ENCODE measurements at places on chromosomes 3 and 15.
A peak's percentile ranks its signal among the peaks of the same experiment; 100 is the strongest.

DNA sequence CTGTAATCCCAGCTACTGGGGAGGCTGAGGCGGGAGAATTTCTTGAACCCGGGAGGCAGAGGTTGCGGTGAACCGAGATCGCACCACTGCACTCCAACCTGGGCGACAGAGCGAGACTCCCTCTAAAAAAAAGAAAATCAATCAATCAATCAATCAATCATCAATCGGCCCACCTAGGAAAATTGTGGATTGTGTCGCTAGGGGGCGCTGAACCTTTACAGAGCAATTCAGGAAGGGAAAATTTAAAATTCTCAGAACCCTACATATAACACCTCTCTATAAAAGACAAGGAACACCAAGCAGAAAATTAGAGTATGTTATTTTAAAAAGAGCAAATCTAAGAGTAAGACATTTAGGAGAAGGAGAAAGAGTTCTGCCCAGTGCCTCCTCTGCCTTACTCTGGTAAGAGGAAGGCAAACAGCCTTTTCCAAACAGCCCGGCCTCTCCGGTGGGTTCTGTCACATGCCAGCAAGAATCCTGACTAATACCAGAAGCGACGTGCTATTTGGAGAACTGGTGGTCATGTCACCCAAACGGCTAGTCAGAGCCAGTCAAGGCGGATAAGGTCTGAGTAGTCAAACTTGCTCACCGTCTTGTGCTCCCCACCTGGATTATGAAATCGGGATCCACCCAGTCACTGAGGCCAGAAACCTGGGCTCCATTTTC is 22.3 kb upstream of the SMCO1 start:
- peak; percentile 78 for DNase-seq

DNA sequence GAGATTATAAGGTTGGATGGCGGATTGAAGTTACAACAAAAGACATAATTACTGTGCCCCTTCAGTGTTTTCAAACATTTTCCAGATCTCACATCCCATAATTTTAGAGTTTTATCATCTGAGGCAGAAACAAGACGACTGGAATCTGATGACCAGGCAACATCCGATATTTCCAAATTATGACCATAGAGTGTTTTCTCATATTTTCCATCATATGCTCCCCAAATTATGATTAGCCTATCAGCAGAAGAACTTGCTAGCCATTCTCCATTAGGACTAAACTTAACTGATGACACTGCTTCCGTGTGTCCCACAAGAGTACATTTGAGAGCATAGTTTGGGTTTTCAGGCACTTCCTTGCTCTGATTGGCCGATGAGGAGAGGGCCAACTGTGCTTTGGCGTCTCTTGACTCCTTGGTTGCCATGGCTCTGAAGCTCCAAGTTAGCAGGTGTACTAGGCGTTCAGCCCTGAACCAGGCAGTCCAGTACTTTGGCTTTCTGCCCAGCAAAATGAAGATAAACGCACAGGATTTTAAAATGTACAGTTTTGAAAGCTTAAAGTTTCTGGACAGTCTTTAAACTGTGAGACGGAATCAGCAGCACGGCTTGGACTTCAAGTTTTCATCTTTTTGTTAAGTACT is 638 bp downstream of the WDR5B start:
- peak; percentile 15 for DNase-seq

DNA sequence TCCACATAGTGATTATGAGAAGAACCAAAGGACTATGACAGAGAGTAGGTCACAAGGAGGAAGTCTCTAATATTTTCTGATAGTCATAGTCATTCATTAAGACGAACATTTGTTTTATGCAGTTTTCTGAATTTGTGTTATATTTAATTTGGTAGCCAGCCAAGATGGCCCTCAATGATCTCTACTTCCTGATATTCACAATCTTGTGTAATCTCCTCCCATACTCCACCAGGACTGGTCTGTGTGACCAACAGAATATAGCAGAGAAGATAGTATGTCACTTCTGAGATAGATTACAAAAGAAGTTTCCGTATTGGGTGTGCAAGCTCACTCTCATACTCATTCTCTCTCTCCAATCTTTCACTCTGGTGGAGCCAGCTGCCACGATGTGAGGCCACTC is 30.8 kb downstream of the HLTF start:
- no peak for DNase-seq

- no peak for DNase-seq
These were observed 51.0 kb upstream of the ATOSA start for GRCh38 chr15:52730173-52730572.

DNA sequence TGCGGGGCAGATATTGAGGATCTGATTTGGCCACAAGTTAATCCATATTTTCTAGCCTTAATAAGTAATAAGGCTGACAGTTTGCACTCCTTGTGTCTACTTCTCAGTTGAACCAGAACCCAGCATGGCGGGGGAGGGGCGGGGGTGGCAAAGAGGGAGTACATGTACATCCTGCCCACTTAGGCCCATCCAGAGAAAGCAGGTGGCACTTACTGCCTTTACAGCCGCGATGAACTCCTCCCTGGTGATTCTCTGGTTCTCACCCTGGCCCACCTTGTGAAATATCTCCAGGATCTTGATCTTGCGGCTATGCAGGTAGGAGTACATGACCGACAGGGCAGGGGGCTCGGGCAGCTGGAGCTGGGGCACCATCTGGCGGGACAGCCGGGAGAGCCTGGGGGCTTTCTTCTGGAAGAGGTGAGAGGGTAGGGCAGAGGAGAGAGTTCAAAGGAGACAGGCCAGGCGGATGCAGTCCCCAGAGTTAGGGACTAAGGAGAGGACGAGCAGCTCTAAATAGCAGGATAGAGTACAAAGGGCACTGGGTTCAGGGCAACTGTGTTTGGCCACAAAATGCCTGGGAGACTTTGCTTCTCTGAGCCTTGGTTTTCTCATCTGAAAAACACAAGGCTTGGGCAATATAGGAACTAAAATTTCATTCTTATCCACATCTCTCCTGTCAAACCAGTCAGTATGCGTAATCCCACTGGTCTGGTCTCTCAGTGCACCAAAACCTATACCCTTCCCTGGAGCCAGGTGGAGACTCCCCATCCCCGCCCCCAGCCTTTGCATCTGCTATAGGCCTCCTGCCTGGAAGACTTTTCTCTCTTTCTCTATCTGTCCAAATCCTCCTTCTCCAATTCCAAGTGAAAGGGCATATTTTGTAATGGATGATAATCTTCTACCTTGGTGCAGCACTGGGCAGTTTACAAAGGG is 10.1 kb downstream of the EFCAB12 start:
- no peak for DNase-seq

DNA sequence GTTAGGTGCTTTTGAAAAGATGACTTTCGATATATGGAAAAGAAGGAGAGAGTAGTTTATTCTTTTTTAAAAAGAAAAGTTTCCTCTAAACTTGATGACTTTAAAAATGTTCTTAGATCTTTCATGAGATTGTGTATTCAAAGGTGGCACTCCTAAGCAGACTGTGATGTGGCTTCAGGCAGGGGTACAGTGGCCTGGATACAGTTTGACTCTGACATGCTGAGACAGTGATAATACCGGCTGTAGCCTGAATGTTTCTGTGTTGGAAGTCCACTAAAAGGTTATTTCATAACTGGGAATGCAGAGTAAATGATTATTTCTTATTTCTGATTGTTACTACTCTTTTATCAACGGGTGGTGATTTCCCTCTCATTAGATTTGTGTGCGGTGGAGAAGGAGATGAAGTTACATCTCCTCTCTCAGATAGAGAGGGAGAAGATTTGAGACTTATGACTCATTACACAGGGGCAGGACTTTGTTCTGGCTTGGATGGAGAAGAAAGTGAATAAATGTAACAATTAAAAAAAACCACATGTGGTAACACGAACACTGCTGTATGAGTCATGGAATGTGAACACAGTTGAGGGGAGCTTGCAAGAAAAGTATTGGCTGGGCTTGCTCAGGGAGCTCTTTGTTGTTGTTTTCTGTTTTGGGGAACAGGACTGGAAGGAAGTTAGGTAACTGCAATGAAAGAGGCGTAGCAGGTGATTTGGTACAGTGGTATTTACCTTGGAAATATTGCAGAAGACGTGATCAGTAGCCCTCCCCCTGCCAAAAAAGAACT is 21.6 kb downstream of the SPTSSB start:
- DNase-seq, result no peak

DNA sequence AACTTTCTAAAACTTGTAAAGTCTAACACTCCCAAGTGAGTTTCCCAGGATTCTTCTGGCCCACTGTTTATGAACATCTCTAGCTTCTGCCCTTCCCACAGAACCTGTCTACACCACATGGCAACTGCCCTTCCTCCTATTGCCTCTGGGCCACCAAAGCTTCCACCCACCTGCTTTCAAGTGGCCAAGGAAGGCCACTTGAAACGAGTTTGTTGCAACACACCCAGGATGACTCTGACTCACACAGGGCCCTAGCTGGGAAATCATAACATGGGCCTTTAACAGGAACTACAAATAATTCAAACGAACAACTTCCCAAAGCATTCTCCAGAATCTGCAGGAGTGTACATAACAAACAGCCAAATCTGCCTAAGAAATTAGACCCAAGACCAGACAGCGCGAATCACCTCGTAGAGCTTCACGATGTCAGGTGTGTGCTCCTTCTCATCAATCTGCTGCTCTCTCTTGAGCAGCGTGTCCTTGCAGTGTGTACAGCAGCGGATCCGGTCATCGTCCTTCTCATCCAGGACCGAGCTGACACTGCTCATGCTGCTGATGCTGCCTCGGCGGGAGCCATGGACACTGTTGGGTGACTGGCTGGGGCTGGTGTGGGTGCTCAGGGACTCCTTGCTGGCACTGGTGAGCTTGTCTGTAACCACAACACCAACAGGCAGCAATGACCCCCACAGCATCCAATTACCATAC is 16.8 kb downstream of the RBSN start:
- no peak for DNase-seq

DNA sequence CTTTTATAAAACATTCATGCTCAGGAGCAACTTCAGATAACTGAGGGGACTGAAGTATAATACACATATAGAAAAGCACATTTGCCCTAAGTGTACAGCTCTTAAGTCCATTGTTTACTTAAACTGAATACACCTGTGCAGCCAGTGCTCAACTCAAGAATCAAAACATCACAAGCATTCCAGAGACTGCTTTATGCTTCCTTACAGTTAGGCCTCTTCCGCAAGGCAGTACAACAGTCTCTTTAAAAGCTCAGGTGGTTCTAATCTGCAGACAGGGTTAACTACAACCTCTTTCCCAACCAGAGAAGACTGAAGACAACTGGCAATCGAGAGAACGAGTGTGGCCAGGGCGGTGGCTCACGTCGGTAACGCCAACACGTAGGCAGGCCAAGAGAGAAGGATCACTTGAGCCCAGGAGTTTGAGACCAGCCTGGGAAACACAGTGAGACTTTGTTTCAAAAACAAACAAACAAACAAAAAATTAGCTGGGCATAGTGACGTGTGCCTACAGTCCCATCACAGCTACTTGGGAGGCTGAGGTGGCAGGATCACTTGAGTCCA is 16.9 kb downstream of the MCCC1 start:
- DNase-seq, result no peak

- no peak for DNase-seq
These were observed 12.4 kb upstream of the ZMAT3 start for GRCh38 chr3:179083977-179084376.

All from stimulated activated effector memory CD8-positive, alpha-beta T cell treated with anti-CD3 and anti-CD28 coated beads, Interleukin-12 subunit alpha, Interleukin-12 subunit beta, amount 100 ng/mL, for 72 hours (primary cell).